NCI-H2107 (cell line): ENCODE measurements at places on chromosomes 12 and 14.

GRCh38 chr12:60169904-60170303 is 574.1 kb downstream of the SLC16A7 start:
- no peak for DNase-seq

DNA sequence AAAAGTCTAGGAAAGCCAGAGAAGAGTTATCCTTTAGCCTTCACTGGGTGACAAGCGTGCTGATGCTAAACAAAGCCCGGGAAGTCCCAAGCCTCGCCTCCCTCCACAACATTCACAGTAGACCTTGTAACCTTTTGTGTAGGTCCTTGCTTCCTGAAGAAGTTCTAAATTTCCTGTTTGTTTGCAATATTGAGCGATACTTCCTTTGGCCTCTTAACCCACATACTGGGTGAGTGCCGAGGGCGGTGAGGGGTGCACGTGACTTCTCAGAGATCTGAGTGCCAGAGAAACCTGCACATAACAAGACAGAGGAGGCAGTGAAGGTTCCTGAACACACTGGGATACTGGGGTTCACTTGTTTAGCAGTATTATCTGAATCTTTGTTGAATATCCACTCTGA is 134.3 kb downstream of the PLXNC1 start:
- no peak for DNase-seq

DNA sequence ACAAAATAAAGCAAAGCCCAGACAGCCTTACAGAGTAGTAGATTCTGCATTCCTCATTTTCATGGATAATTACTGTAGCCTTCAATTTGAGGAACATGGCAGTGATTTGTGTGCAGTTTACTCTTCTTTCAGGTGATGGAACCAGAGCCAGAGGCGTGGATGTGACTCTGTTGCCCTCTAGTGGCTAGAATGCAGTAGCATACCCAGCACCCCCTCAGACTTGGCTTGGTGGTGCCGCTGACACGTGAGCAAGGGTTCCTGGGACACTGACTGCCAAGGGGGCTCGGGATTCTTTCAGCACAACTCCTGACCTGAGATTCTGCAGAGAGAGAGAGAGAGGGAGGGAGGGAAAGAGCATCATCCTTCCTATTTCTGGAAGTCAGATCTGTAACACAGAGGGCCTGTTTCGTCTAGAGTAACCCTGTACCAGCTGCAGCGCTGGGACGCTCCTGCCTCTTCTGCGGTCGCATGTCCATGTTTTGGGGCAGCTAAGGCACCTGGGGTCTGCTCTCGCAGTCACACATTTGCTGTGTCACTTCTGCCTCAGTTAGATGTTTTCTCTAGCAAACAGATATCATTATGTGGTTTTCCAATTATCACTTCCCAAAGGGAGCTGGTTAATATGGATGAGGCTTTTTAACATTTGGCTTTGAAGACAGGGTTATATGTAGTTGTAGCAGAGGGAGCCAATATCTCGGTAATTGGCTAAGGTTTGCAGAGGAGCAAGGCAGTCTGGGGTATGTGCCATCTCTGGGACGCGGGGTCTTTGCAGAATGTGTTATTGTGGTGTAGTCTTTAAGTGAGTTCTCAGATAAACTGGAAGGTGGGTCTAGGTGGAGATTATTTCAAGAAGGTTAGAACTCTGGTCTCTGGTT is 428.1 kb downstream of the NRXN3 start:
- DNase-seq, result peak; percentile 84

- no peak for DNase-seq
These were observed 24.4 kb downstream of the TUNAR start for GRCh38 chr14:95901054-95901453.

DNA sequence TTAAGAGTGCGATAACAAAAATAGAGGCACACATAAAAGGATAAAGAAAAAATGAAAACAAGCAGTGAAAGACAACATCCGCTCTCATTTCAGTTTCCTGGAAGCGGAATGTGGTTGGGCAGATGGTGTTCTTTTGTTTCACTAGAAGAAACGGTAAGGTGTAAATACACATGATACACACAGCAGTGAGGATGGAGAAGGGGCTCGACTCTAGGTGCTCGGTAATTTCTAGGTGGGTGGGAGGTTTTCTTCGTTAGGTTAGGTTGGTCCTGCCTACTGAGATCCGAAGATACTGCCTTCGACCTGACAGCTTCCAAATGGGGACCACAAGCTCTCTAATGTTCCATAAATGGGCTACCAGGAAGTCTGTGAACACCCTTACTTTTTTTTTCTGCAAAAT is 1082.5 kb downstream of the BCL11B start:
- no peak for DNase-seq

DNA sequence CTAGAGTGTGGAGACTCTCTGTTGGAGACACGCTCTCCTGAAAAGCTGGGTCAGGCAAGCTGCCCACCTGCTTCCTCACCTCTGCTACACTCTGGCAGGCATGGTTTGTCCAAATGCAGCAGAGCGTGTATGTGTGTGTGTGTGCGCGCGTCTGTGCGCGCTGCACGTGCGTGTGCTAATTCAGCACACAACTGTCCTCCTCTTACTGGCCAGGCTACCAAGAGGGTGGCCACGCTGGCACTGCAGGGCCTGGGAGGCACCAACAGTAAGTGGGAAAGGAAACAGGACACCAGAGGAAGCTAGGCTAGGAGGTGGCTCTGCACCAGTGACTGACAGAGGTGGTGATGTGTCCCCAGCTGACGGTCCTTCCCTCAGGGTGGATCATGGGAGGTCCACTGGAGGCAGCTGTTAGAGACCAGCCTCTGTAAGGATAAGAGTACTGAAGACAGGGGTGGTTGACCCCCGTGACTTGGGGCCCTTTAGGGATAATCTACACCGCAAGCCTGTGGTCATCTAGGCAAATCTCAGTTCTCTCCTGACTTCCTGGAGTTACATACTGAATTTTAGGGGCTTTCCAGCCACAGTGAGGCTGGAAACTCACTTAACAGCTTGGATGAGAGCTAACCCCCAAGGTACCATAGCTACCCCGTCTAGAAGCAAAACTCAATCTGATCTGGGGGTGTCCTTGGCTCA is 15.6 kb upstream of the TFCP2 start:
- DNase-seq, result peak; percentile 26

DNA sequence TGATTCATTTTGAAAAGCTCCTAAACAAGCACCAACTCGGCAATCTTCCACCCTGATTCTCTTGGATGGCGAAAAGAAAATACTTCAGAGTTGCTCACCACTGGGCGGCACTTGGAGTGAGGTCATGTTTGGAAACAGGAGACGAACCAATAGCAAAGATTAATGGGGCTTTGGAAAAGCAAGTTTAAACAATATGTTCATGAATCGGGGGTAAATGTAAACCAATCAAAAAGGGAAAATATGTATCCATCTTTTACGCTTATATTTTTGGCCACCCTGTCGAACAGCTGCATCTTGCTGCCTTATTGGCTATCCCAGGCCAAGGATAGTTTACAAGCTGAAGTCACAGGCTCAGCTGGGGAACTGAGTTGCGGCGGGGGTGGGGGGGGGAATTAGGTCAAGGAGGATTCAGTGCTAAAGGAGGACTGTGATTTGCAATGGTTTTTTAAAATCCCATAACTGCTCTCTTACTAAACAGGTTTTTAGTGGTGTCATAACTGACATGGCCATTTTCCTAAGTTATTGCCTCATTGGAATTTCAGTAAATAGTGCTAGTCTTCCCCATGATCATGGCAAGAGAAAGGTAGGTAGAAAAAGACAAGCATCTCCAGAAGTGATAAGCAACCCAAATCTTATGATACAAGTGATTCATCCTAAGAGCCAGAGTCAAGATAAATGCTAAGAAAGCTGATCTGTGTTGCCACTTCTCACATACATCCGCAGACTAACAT is 210.6 kb downstream of the PHLDA1 start:
- DNase-seq, result no peak

DNA sequence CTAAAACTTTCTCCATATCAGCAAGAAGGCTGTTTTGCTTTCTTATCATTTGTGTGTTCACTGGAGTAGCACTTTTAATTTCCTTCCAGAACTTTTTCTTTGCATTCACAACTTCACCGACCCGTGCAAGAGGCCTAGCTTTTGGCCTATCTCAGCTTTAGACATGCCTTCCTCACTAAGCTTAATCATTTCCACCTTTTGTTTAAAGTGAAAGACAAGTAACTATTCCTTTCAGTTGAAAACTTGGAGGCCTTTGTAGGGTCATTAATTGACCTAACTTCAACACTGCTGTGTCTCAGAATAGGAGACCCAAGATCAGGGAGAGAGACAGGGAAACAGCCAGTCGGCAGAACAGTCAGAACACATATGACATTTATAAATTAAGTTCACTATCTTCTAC is 39.3 kb downstream of the BBS10 start:
- DNase-seq, result no peak

DNA sequence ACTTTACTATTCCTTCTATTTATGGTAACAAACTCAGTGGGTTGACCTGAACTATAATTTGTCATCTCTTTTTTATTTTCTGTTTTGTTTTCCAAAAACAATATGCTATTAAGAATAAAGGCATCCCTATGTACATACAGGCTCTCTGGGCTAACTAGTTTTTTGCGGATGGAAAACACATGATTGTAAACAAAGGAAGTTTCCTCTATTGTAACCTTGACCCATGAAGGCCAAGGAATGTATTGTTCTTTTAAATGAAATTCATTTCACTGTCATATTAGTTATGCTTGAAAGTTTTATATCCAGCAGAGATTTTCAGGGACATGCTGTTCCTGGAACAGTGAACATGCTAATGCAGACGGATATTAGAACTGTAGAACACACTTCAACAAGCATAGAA is 705.0 kb upstream of the SEL1L start:
- no peak for DNase-seq
